Ecto neural progenitor cell (in vitro differentiated cells): ENCODE measurements at places on chromosomes 2 and 18.
A peak's percentile ranks its signal among the peaks of the same experiment; 100 is the strongest.

GRCh38 chr18:45328296-45328695 lies 287.0 kb upstream of the SLC14A2 start:
- DNase-seq, result no peak

DNA sequence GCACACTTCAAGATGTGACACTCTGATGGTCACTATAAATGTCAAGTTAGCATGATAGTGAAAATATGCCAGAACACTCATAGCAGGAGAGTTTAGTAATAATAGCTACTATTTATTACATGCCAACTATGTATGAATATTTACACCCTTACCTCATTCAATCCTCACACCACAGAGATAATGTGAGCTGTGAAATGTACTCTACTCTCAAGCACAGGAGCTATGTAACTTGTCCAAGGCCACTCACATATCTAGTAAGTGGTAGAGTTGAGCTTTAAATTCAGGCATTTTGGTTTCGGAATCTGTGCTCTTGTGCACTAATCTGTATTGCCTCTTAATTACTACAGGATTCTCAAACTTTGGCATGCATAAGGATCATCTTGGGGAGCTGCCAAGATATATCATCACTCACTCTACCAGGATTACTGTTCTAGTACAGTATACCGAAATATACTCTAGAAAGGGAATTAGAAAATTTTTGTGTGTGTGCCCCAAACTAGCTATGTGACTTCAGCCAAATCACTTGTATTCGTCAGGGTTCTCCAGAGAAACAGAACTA lies 154.3 kb downstream of the PLCL1 start:
- DNase-seq, result no peak

GRCh38 chr18:12314591-12315305 lies 6.7 kb downstream of the TUBB6 start:
- DNase-seq, result no peak

DNA sequence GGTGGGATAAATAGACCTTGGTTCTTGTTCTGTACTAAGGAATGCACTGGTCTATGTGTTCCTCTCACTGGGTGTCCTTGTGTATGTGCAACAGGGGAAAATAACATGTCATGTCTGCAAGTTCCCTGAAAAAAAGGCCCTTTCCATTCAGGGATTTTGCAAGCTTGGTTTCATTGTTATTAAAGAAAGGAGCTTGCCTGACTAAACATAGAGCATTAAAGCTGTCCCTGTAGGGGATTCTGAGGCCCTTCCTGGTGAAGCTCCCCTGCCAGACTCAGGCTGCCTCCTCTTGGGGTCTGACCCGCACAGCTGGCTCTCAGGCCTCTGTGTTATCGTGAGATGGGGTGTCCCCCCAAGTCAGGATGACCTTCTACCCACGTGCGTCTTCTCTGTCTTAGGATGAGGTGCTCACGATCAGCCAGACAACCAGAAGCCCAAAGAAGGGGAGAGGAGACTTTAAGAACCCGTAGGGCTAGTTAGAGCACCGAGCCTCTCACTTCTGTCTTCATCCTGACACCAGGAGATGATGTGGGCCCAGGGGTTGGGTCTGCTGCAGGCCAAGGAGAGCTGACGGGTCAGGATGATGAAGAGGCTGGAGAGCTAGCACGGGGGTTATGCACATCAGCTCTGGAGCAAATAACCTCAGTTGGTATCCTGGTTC lies 21.2 kb downstream of the CAPG start:
- no peak for DNase-seq

GRCh38 chr18:79575891-79576685 lies 103.5 kb upstream of the CTDP1 start:
- no peak for DNase-seq

- no peak for DNase-seq
Measured at GRCh38 chr2:100275200-100275589, 47.1 kb downstream of the LONRF2 start.

GRCh38 chr2:165706960-165707487 lies 87.0 kb downstream of the GALNT3 start:
- no peak for DNase-seq

- DNase-seq, result no peak
Measured at GRCh38 chr2:155600296-155600695, 732.2 kb downstream of the NR4A2 start.

GRCh38 chr2:199851501-199851810 lies 464 bp upstream of the FTCDNL1 start:
- no peak for DNase-seq

DNA sequence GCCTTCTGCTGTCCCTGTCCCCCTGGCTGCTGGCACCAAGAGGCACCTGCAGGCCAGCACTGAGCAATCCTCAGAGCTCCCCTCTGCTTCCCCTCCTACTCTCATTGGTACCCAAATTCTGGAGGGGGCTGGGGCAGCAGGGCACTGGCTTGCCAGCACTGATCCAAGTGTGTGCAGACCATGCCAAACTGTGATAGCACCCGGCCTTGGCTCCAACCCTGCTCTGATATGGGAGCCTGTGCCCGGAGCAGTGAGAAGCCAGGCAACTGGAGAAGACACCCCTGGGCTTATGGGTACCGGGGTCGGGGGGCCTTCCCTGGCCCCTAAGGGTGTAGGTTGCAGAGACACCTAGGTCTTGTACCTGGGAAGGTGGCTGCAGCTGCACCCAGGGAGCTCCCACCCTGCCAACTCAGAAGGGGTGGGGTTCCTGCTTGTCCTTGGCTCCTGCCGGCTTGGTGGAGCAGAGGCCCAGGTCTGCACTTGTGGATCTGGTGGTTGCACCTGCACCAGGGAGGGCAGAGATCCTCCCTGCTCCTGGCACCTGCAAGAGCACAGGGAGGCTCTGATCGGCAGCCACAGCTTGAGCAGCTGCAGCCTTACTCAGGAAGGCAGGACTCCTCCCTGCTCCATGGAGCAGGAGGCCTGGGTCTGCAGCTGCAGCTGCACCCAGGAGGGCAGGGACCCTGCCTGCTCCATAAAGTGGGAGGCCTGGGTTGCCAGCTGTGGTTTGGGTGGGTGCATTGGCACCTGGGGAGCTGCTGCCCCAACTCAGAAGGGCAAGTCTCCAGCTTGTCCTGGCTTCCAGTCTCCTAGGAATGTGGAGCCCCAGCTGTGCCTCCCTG lies 96.3 kb downstream of the BCL2L11 start:
- DNase-seq, result peak; percentile 29

- DNase-seq, result peak; percentile 67
Measured at GRCh38 chr2:75560022-75560767, 544 bp downstream of the EVA1A start.

- DNase-seq, result no peak
Measured at GRCh38 chr2:157523270-157524247, 79.7 kb upstream of the CYTIP start.

DNA sequence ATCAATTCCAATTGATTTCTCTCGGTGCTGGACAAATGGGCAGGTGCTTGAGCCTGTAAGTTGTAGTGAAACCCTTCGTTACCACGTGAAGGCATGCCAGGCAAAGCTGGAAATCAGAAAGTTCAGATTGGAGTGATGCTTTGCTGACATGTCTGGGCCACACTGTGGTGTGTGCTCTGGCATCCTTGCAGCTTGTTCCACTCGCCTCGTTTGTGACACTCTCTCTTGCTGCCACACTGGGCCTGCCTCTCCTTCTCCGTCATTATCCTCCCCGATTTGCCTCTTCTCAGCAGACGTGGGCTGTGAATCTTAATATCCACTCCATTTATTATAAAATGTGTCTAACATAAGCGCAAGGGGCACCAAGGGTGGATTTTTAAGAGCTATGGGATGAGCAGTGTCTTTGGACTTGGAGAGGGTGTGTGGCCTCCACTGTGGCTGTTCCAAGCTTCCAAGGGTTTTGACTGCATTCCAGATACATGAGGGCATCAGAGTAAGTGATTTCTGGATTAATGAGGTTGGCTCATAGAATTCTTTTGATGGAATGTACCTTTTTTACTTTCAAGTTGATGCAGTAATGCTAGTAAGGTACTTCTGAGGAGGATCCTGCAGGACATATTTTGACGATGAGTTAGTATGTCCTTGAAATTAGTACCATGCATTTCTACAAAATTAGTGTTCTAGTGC lies 238.8 kb downstream of the TPGS2 start:
- no peak for DNase-seq

- DNase-seq, result no peak
Measured at GRCh38 chr18:67007085-67007484, 403.2 kb upstream of the CDH19 start.

- no peak for DNase-seq
Measured at GRCh38 chr2:22281033-22281432, 1103.9 kb upstream of the KLHL29 start.

GRCh38 chr2:42337356-42337820 lies 23.6 kb downstream of the COX7A2L start:
- no peak for DNase-seq

DNA sequence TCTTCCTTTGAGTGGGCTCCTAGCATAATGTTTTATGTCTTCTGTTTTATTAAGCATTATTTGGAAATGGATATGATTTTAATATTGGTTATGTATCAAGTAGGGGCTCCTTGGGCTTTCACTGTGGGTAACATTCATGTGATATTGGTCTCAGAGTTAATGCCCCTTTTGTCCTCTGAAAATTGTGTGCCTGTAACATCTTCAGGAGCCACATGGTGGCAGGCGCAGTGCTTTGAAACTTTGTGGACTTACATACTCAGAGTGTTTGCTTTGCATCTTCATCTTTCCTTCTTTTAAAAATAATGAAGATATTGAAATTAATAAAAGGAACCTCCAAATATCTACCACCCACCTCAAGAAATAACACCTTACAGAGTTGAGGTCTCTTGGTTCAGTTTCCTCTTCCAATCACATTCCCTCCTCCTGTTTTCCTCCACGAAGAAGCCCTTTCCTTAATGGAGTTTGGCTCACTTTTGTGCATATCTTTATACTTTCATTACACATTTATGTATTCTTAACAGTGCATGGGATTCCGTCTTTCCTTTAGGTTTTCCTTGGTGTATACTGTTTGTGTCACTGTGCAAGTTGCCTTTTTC lies 73.5 kb downstream of the LIMS1 start:
- DNase-seq, result no peak

GRCh38 chr18:2212598-2213205 lies 358.6 kb downstream of the METTL4 start:
- DNase-seq, result no peak

DNA sequence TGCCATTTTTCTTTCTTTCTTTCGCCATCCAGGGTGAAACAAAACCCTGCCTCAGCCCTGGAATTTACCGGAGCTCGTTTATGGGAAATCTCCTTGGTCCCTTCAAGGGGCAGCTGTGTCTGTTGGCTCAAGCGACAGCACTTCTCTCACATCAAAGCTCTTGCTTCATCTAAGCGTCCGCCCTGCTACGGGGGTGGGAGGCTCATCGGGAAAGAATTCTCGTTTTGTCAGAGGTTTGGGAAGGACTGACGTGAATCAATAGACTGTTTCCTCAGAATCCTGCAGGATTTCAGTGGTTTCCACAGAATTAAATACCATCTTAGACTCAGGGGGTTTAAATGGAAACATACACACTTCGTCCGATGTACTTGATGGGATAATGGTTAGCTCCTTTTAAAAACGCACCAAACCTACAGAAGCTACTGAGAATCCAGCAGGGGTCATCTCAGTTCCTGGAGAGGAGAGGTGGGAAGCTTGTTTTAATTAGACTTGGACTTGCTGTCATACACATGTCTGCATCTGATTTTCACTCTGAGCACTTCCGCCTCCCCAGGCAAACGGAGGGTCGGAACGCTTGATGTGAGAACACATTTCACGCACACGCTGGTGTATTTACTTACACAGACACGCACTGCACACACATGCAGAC lies 91.6 kb downstream of the ASB1 start:
- no peak for DNase-seq

- no peak for DNase-seq
Measured at GRCh38 chr2:107027810-107028209, 141.8 kb upstream of the ST6GAL2 start.

DNA sequence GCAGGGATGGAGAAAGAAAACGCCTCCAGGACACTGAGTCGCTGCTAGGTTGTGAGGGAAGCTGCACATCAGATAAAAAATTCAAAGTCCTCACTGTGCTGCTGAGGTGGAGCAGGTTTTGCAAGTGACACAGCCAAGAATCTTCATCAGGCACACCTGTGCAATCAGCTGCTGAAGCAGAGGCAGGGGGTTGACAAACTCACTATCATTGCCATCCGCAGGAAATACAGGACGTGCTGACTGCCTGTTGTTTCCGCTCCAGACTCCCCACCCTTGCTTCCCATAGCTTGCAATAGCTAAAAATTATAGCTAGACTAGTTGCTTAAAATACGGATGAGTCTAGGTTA lies 147.8 kb upstream of the FHL2 start:
- no peak for DNase-seq

GRCh38 chr2:233380132-233380895 lies 26.0 kb downstream of the DGKD start:
- no peak for DNase-seq

- no peak for DNase-seq
Measured at GRCh38 chr18:54532962-54533361, 58.1 kb upstream of the DYNAP start.

DNA sequence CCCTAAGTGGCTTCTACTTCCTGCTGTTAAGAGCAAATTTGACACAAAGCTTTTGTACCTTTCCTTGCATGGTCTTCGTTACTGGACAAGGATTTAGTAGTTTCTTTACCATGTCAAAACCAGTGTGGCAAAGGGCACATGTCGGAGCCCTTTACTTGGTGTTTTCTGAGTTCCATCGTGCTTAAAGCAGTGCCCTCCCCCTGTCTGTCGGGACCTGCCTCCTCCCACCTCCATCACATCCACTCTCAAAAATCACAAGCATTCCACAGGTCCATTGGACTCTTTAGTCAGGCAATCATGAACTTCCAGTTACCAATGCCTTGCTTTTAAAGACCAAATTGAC lies 763 bp downstream of the CCDC141 start:
- no peak for DNase-seq

DNA sequence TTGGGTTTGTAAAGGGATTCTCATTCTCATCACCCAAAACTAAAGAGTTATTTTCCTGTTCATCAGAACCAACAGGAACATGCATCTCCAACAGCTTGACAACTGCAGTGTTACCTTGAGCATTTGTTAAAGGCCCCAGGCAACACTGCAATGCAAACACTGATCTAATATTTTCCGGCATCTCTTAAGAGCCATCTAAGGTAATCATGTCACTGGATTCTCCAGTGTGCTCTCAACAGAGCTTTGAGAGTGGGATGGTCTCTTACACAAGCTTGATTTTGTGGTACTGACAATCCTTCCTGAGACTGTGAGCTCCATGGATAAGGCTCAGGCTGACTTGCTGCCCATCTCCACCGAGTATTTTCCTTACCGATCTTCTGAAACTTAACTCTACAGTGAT lies 90.5 kb upstream of the ITGB6 start:
- DNase-seq, result no peak
